ENCODE measurements at places on chromosomes 7 and 10.
A peak's percentile ranks its signal among the peaks of the same experiment; 100 is the strongest.

GRCh38 chr7:36208997-36209813 is 56.2 kb downstream of the EEPD1 start:
- peak; percentile 38 for DNase-seq

DNA sequence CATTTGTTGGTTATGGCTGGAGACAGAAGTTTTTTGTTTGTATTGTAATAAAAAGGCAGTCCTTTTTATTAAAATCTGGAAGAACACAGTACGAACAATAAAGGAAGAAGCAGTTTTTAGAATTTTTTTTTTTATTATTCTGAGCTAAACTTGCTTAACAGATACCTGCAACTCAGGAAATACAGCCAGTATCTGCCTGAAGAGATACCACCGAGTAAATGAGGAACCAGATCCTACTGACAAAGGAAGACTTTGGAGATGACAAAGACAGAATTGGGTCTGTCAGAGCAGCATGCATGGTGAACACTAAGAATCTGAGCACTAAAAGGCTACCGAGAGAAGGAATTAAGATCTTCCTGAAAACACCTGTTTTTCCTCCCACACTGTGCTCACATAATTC is 1335.9 kb upstream of the SORCS1 start:
- DNase-seq: no peak

GRCh38 chr10:14191871-14192270 is 138.9 kb downstream of the FRMD4A start:
- no peak for DNase-seq

GRCh38 chr10:77967611-77968022 is 41.1 kb upstream of the DLG5 start:
- no peak for DNase-seq

DNA sequence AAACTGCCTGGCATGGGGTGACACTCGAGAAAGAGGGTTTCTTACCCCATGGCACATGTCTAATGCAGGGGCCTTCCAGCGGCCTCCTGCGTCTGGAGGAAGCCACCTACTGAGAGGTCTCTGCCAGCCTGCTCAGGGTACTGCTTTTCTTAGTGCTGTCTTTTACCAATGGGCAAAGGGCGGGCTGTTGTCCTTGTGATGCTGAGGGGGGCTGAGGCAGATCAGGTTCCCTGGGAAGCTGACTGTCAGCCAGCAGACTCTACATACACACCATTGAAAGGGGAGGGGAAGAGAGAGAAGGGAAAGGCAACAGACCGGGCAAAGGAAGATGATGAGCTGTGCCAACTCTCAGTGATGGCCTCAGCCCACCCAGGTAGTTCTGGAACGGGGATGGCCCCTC is 48.7 kb downstream of the COL13A1 start:
- DNase-seq: no peak

- no peak for DNase-seq
Measured at GRCh38 chr10:18527687-18528086, 123.7 kb downstream of the NSUN6 start.

DNA sequence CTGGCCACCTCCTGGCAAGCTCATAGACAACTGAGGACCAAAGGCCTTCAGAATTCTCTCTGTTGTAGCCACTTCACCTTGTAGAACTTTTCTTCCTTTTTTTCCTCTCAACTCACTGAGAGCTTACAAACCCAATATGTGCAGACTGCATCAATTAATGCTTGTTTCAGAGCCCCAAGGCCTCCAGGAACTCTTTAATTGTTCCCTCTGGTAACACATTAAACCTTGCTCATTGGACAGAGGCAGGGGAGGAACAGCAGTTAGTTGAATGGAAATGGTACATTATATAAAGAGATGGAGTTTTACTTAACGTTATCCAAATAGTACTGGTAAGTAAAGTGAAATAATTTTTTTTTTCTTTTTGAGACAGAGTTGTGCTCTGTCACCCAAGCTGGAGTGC is 25.2 kb downstream of the STMP1 start:
- no peak for DNase-seq

DNA sequence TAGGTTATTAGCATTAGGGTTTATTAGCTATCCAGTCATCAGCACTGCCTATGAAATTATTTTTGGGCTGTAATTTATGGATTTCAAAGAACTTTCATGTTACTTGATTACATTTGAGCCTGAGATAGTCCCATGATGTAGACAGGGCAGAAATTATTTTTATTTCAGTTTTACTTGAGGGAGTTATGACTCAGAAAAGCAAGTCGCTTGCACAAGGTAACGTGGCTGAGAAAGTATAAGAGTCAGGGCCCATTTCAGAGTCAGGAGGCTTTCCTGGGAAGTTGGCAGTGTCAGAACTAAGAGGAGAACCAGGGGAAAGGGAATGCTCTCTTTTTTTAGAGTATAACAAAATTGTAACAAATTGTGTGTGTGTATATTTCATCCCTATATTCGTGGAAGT is 16.5 kb downstream of the GATA3 start:
- DNase-seq: no peak

DNA sequence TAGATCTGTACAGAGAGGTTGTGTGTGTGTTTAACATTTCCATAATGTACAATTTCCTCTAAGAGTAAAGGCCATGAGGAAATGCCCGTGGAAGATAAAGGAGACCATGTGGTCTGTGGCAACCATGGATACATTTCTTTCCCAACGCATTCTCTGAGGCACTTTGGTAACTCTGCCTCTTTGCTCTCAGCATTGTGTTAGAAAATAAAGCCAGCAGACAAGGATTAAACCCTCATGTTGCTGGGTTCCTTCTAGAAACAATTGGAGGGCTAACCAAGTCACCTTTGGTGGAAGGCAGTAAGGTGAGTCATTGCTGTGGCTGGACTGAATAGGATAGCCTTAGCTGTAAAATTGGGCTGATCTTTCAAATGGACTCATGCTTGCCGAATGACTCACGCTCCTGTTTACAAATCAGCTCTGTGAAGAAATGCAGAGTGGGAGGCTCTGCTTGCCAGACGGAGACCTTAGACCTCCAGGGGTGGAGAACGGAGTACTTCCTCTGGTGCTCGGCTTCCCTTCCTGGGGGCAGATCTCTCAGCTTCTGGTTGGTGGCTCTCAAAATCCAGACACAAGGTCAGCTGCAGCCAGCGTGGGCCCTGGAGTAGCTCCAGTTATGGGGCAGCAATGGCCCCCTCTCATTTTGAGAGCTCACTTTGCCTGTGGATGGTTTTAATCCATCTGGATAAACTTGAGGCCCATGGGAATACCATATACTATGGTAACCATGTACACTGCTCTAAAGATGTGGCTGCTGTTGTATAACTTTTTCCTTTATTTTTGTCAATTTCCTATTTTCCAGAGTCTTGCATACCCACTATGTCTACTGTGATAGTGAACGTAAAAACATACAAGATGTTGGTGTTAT is 137.3 kb downstream of the TCF7L2 start:
- no peak for DNase-seq

DNA sequence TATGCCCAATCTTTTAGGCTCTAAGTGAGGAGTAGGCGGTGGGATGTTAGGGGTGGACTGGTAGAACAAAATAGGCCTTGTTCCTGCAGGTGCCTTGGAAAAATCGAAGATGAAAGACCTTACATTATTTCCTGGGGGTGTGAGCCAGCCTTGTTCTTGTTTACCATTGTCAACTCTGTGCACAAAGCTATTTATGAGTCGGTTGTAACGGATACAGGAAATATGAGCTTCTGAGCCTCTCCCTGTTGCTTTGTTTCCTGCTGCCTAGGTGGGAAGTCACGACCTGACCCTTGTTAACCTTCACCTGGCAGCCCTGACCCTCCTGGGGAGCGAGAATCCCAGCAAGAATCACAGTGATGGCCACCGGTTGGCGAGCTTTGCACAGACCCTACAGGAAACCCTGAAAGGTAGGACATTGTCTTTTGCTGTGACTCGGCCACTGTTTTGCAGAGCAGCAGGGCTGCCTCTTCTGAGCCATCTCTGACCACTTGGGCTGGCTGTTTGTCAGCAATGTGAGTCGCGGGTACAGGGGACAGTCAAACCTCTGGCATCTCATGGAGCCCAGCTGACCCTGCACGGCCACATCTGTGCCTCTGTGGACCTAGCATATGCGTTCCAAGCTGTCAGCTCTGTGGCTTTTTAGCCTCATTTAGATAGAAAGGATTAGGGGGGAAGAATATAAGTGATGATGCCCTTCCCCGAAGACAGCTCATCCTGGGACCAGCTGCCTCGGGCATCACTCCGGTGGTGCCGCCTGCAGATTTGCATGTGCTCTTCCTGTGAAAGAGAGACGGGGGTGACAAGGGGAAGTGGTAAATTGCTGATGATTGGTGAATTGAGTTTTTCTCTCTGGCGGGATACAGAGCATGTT is 102.1 kb upstream of the ANLN start:
- DNase-seq: peak; percentile 52

- DNase-seq: no peak
Measured at GRCh38 chr10:58488921-58489320, 23.8 kb upstream of the BICC1 start.

GRCh38 chr10:29687421-29688164 is 52.8 kb upstream of the SVIL start:
- DNase-seq: no peak

DNA sequence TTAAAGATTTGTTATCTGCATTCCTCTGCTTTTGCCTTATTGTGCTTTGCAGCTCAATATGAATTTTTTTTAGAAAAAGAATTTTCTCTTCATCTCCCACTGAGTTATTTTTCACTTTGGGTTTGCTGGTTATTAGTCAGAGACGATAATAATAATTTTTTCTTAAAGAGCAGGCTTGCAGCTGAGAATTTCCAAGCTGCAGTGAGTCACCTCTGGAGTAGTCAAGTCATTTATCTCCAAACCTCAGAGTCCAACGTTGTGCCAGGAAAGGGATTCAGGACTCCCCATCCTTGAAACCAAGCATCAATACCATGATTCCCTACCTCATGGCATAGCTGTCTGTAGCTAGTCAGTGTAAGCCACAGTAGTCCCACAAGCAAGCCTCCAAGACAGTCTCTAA is 15.2 kb upstream of the EGR2 start:
- no peak for DNase-seq

DNA sequence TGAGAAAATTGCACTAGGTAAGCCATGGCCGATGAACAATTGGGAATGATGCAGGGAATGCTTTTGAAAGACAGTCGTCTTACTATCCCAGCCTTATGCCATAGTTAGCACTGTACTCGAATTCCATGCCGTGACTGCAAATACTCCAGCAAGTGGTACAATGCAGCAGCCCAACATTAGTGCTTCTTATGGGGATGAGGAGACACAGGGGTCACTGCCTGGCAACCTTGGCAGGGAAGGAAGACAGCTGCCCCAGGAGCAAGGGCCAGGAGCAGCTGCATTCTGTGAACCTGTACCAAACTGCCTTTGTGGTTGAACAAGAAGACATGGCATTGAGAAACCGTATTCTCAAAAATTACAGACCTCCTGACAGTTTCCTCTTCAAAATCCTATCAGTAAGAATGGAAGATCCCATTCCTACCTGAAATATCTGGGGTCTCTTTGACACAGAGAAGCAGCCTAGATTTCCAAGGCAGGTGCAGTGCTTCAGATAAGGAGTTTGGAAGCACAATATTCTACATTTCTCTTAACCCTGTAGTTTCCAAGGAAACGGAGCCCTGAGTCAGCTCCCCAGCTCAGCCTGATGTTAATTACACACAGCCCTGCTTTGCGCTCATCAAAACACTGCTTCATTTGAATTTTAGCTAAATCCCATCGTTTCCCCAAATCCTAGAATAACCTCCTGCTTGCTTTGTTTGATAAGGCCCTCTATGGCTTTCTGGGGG is 49.0 kb upstream of the FRMD4A start:
- DNase-seq: no peak

DNA sequence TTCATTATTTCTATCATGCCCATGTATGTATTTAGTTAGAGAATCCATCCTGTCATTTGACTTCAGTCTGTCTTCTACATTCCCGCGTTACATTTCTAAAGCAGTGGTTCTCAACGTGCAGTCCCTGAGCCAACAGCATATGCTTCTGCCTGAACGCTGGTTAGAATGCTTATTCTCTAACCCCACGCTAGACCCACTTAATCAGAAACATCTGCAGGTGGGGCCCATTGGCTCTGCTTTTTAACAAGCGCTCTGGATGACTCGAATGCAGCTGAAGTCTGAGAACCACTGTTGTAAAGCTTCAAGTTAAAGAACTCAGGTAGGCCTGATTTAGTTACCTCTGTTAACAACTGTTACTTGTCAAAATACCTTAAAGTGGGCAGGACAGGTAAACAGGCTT is 38.2 kb downstream of the NEUROD6 start:
- no peak for DNase-seq

GRCh38 chr10:103177123-103177522 is 15.9 kb downstream of the NT5C2 start:
- no peak for DNase-seq

DNA sequence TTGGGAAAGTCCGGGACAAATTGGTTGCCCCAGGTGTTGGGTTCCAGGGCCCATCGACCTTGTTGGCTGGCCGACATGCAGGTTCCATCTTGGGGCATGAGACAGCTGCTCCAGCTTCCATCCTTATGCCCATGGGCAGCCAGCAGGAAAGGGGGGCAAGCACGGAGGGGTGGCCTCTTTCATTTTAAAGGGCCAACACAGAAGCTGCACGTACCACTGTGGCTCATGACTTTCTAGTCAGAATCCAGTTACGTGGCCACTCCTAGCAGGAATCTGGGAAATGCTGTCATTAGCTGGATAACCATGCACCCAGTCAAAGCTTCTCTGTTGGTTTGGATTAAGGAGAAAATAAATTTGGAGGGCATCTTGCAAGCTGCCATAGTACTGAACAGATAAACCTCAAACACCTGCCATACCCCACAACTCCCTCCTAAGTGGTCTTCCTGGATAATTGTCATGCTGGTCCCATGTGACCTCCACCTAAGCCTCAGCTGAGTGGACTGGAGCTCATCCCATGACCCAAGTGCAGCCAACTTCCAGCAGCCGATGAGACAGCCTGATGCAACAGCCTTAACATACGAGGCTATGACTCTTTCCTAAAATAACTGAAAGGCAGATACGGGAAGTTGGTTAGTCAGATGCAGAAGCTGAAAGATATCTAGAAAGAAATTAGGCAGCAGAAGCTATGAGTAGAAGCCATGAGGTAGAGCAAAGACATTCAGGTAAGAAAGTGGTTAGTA is 21.4 kb upstream of the GSDME start:
- no peak for DNase-seq

DNA sequence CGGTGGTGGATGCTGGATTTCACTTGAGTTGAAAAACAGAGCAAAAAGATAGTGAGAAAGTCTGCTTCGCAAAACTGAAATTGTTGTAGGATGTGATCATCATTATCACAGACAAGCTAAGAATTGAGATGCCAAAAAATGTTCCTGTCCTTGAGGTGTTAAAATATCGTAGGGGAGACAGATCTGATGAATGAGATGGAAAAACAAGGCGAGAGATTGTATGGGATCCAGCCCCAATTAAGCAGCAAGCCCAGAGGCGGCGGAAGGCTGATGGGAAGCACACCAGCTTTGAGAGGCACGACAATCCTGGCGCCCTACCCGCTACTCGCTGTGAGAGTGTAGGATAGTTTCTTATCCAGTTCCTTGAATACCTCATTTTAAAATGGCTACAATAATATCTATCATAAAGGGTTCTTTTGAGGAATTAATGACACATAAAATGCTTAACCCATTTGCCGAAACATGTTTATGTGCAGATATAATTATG is 131.1 kb upstream of the PTN start:
- DNase-seq: no peak

DNA sequence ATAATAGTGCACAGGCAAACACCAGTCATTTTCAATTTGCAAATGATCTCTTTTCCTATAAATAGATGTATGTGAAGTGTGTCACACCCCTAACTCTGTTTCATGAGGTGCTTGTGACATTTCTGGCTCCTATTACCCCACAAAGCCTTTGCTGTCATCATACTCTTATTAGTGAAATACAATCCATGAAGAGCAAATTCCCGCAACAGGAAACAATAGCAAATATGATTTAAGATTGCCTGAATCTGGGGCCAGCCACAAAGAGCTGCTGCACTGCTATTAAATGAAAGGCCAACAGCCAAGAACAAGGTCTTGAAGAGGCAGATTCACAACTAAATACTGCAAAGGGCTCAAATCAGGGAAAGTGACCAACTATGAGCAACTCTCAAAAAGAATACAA is 96.3 kb upstream of the CAV2 start:
- DNase-seq: no peak
